ENCODE measurements at places on chromosomes 6 and 20.

GRCh38 chr6:399785-400534 is 8.4 kb downstream of the IRF4 start:
- DNase-seq: no peak

GRCh38 chr6:11414176-11414963 is 123.2 kb upstream of the TMEM170B start:
- no peak for DNase-seq

GRCh38 chr20:16951876-16952275 is 203.7 kb downstream of the OTOR start:
- DNase-seq: no peak

DNA sequence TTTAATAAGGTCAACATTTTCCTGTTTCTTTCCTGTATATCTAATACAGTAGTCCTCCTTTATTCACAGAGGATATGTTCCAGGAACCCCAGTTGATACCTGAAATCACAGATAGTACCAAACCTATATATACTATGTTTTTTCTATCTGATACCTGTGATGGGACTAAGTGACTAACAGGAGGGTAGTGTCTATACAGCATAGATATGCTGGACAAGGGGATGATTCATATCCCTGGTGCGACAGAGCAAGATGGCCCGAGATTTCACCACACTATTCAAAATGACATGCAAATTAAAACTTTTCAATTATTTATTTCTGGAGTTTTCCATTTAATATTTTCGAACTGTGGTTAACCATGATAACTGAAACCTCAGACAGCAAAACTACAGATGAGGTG is 281.1 kb downstream of the LAMA2 start:
- no peak for DNase-seq

DNA sequence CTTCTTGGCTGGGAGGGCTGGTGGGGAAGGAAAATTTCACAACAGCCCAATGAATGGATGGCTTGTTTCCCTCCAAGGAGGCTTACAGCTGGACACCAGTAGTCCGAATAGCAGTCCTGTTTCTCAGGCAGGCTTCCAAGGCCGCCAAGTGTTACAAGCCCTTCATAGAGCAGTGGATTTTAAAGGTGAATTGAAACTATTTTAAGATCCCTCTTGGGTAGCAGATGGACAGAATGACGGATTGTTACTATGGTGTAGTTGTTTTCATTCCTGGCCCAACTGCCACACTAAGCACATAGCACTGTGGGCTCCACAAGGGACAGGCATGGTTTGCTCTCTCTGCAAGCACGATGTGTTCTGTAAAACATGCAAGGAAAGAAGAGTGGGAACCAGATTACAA is 203.3 kb upstream of the TAB2 start:
- no peak for DNase-seq

DNA sequence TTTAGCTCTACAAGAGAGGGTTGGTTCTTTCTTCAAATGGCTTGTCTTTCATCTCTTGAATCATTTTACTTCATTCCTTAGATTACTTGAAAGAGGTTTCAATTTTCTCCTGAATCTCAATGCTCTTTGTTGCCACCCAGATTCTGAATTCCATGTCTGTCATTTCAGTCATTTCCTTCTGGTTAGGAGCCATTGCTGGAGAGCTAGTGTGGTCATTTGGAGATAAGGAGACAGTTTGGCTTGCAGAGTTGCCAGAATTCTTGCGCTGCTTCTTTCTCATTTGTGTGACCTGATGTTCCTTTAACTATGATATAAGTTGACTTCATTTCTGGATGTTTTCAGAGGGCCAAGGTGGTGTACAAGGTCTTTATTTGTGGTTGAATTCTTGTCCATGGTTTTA is 157.8 kb downstream of the SLC22A3 start:
- no peak for DNase-seq

- no peak for DNase-seq
Observed at GRCh38 chr20:64279826-64280459, 24.4 kb downstream of the PCMTD2 start.

All from AG08396 (cell line).